SHP77 (cell line): ENCODE measurements at places on chromosomes 4 and X.

DNA sequence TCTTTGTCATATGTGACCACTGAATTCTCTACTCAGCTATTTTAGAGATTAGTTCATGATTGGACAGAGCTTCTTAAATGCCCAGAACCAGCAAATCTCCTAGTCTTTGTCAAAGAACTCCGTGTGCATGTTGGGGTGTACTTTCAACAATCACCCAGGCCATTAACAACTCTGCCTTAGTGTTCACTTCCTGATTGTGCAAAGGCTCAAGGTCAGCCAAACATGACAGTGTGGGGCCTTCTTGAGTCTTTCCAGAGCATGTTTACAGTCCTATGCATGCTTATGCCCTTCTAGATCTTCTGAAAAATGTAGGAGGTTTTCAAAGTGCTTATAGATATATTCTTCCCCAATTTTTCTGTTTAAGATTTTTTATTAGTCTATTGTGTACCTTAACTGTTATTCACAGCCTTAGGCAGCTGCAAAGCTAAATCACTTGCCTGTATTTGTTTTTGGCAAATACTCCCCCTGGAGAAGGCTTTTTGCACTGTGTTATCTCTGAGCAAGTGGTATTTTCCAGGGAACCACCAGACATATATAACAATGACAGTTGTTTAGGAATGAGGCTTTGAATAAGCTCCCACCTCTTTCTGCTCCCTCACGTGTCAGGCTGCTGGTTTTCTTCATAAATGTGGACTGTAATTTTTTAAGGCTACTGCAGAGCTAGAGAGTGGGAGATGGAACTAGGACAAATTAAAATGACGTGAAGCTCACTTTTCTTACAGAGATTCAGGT, 24.0 kb upstream of the DRP2 start:
- no peak for DNase-seq

- no peak for DNase-seq
Measured at GRCh38 chr4:77159806-77160205, 2.8 kb downstream of the CCNG2 start.

GRCh38 chrX:20609916-20610415, 343.3 kb upstream of the RPS6KA3 start:
- no peak for DNase-seq

- DNase-seq, result no peak
Measured at GRCh38 chrX:49809891-49810632, 19.0 kb upstream of the PAGE4 start.

DNA sequence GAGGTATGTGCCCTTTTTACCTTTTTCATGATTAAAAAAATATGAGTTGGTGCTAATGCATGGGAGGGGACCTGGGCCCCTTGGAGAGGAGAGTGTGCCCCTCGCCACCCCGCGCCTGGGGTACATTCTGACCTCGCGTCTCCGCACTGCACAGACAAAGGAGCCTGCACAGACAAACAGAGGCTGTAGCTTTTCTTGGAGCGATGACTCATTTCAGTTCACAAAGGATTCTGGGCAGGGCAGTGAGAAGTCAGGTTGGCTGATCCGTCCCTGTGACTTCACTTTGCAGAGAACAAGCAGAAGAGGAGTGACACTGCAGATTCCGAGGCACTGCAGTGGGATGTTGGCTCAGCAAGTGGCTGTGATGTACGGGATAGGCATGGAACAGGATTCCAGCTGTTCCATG, 82.9 kb downstream of the STOX2 start:
- peak; percentile 2 for DNase-seq

- no peak for DNase-seq
Measured at GRCh38 chrX:111270339-111270738, at the start of gene CAPN6. Gene CAPN6 (minus strand): TSS chrX:111270483. CDS start chrX:111263936, 6,547 bp downstream.

- no peak for DNase-seq
Measured at GRCh38 chrX:64456828-64457227, 61.6 kb upstream of the MTMR8 start.

DNA sequence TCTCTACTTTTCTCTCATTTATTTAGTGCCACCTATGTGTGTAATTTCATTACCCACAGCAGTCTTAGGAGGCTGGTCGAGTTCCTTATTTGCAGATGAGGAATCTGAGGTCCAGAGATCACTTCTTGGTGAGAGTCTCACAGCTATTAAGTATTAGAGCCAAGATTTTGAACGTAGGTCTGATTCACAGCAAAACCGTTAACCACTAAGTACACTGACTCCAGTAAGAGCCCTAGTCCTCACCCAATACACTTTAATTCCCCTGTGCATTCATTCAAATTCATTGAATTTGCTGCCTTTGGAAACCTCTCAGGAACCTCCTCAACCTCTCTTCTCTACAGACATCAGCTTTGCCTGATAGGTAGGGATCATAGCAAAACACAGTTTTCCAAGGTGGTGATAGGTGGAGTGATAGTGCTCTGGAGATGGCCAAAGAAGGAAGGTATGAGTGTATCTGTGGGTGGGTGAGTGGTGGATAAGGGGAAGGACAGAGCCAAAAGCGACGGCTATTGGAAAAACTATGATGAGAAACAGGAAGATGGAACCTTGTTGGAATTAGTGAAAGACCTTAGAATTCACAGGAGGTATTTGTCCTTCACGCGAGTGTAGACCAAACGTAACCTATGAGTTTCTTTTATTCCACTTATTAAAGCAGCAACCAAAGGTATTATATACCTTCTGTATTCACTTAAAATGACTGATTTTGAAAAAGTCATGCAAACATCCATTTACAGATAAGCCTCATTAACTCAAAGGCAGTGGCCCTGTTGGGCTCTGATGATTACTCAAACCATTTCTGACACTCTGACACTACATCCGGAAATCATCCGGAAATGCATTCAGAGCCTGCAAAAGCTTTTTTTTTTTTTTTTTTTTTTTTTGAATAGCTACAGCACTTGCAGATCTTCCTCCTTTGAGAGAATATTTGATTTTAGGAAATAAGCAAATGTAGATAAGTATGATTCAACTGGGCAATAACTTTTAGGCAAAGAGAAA, 6.3 kb downstream of the FMR1 start:
- DNase-seq, result no peak

- peak; percentile 75 for DNase-seq
Measured at GRCh38 chr4:163332526-163333406, at the start of gene NPY1R. Gene NPY1R (minus strand): TSS chr4:163332596. CDS start chr4:163326554, 6,042 bp downstream.

DNA sequence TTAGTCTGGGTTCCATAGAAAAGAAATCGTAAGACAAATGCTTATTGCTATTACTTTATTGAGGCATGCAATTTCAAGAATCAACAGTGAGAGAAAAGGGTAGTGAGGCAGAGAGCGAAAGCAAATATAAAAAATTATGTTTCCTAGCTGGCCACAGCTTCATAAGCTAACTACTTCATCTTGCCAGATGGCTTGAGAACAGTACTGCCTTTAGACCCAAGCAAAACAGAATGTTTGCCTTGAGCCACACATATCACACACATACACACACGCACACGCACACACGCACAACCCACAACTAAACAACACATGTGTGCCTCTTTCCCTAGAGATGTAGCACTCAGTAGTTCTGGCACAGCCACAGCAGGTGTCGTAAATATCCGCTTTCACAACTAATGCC, 31.6 kb upstream of the NR0B1 start:
- DNase-seq, result no peak

- DNase-seq, result no peak
Measured at GRCh38 chrX:10576777-10577447, 43.5 kb downstream of the MID1 start.

DNA sequence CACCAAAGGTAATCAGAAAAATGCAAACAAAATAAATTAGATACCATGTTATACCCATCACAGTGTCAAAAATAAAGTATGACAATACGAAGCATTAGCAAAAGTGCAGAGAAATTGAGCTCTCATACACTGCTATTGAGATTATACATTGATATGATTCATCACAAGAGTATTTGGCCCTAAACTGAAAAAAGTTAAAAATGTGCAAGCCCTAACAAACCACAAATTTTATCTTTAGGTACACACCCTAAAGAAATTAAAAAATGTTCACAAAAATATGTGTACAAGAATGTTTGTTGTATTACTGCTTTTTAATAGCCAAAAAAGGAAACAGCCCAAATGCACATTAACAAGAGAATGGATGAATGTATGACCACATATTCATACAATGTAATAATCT, 137.9 kb upstream of the MAGEA10 start:
- no peak for DNase-seq

GRCh38 chr4:28665306-28665705, 1804.7 kb downstream of the STIM2 start:
- no peak for DNase-seq

DNA sequence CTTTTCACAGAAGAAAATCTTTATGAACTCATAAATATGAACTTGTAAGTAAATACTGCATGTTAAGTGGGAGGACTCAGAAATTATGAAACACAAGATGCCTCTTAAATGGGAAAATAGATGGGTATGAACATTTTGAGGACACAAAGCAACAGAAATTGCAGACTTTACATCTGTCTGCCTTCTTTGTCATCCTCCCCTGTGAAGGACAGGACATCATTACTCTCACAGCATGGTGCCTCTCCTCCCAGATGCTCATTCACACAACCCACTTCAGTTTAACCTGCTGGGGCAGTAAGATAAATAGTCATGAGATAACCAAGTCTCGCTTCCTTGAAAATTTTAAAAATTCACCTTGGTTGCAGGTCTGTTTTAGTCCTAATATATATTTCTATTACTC, 144.5 kb downstream of the APBB2 start:
- DNase-seq, result no peak

- DNase-seq, result no peak
Measured at GRCh38 chrX:128897621-128898020, 625.7 kb downstream of the SMARCA1 start.

GRCh38 chrX:65821721-65822496, 154.5 kb downstream of the MSN start:
- no peak for DNase-seq

DNA sequence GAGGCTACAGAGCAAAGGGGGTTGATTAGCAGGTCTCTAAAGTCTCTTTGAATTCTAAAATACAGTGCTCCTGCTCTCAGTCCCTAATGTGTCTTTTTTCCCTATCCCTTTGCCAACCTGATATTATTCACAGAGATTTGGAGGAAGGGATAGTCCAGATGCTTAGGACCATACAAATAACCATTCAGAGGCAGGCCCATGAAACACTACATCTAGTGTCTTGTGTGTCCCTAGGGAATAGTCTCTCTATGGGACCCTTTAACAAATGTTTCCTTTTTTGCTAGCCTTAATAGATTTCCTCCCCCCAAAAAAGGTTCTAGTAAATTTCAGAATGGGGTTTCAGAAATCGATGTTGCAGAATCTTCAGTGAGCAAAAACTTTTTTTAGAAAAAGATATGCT, 1.7 kb downstream of the NR0B1 start:
- DNase-seq, result no peak

- DNase-seq, result no peak
Measured at GRCh38 chrX:72260448-72260847, 16.6 kb downstream of the RPS4X start.

GRCh38 chr4:150363721-150364688, 217.9 kb upstream of the MAB21L2 start:
- no peak for DNase-seq

DNA sequence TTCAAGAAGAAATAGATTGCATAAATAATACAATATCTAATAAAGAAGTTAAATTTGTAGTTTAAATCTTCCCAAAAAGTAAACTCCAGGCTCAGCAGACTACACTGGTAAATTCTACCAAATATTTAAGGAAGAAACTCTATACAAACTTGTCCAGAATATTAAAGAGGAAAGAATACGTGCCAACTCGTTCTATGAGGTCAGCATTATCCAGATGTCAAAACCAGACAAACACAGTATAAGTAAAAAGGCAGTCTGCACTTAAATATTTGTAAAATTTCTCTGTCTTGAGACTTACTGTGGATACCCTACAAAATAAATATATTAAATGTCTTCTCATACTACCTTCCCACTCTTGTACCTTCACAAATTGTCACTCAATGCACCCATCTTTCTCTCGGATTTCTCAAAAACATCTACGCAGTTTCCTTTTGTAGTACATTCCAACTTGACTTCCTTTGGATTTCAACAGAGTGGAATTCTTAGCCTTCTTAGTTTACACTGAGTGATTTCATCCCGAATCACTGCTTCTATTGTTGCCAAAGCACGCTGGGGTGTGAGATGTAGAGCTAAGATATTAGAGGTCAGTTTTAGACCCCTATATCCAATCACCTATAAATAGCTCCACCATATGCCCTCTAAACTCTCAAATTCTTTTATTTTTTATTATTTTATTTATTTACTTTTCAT, 71.6 kb upstream of the MAB21L2 start:
- no peak for DNase-seq

- no peak for DNase-seq
Measured at GRCh38 chr4:185708348-185708747, 103.6 kb downstream of the SORBS2 start.

DNA sequence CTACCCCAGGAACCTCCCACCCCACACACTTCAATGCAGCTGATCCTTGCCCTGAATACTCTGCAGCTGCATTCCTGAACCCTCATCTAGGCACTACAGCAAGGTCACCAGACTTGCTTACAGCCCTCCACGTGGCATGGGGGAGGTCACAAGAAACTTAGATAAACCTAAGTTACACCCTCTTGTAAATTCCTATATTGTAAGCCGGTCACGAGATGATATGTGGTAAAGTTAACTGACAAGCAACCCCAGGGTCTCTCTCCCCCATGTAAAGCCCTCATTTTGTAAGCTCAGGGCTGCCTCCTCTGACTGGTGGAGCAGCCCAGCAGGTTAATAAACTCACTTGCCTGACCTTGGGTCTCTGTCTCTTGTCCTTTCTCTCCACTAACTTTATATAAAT, 570.7 kb downstream of the PCDH7 start:
- no peak for DNase-seq

GRCh38 chr4:74095482-74095881, 3.5 kb downstream of the CXCL2 start:
- no peak for DNase-seq

DNA sequence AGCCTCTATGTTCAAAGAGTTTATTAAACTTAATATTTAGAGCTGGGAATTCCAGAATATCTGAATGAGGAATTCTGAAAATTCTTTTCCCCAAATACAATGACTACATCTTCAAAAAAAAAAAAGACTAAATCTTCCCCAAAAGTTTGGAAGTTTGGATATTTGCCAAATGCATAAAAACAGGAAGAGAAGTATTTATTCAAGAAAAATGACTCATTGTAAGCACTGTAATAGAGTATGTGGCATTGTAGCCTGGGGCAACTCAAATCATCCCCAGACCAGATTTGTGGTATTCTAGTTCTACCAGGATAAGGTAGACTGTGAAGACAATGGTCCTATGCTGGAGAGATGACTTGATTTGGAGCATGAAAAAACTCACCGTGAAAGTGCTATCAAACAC, 78.5 kb upstream of the PDHA2 start:
- no peak for DNase-seq

- DNase-seq, result peak; percentile 28
Measured at GRCh38 chrX:134764202-134764785, 106.0 kb upstream of the PLAC1 start.

DNA sequence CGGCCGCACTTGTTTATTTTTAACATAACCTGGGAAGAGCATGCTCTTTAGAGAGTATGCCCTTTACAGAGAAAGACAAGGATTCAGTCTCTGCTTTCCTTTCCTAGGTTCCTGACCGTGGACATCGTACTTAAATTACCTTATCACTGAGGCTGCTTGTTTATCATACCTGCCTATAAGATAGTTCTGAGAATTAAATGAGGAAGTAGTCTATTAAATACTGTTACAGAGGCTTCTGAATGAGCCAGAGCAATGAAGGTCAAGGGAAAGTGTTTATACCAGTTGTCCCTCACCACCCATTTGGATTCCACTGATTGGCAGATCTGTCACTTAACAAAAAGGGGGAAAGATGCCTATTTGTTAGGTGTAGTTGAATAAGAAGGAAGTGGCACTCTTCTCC, 10.0 kb downstream of the TXLNG start:
- DNase-seq, result no peak

GRCh38 chr4:86825511-86825910, 23.7 kb downstream of the SLC10A6 start:
- DNase-seq, result no peak
